ENCODE measurements at places on chromosomes 1 and 21. TPM values are rescaled to one million over a fixed set of nuclear protein-coding genes. Genes with fewer than 3 reads are reported as not detected.

Gene PLA2G2A
- polyA plus RNA-seq = not detected

Gene TNFRSF25
- 40.1 TPM for polyA plus RNA-seq

Gene PKP1
- 104 TPM for polyA plus RNA-seq

Gene LCE1D
- polyA plus RNA-seq = not detected

Gene PRDX1
- polyA plus RNA-seq = 916 TPM

Gene PGLYRP4
- polyA plus RNA-seq = 0.44 TPM

Measured in foreskin keratinocyte (primary cell).